ENCODE measurements at places on chromosomes 5 and 9. TPM values are rescaled to one million over a fixed set of nuclear protein-coding genes. Genes with fewer than 3 reads are reported as not detected.
A peak's percentile ranks its signal among the peaks of the same experiment; 100 is the strongest.

- no peak for DNase-seq
These were observed 6.7 kb downstream of the GNG10 start for GRCh38 chr9:111668026-111668573.

DNA sequence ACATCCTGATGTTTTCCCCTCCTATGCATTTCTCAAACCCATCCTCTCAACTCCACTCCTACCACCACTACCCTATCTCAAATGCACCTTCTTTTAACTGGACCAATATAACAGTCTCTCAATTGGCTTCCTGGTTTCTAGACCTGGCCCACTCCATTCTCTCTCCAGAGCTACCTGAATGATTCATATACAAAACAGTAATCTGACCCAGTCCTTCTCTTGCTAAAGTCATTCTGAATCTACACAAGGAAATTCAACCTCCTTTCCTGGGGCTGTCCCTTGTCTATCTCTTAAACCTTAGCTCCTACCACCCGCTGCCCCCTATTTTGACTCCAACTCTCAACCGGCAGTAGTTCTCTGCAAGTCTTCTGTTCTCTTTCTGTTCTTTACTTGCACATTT lies 97.2 kb downstream of the PCSK1 start:
- DNase-seq, result no peak

DNA sequence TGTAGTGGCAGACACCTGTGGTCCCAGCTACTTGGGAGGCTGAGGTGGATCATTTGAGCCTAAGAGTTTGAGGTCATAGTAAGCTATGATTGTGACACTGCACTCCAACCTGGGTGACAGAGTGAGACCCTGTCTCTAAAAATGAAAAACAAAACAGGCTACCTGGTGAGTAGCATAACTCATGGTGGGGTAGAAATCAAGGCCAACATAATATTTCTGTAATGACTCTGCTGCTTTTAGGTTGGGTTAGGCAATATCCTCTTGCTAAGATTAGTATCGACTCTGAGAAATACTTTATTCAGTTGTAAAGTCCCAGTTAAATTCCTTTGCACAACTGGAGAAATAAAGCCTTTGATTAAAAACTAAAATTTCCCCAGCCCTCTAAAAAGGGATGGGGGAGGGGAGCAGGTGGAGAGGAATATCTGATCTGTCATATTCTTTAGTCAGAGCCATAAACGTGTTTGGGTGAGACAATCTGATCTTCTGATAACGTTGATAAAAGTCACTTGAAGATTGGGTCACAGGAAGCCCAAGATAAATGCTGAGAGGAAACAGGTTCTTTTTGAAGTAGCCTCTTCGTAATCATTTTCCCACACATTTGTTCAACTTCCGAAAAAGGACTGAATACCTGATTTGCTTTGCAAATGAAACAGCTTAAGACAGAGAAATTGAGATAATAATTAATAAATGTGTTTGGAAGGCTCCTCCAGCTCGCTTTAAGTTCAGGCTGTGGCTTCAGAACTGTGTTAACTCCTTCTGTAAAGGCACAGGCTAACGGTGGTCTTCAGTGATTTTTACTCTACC lies 14.9 kb downstream of the IL4 start:
- DNase-seq, result no peak

- no peak for DNase-seq
These were observed 155.5 kb upstream of the PPP1R2B start for GRCh38 chr5:156694598-156694997.

DNA sequence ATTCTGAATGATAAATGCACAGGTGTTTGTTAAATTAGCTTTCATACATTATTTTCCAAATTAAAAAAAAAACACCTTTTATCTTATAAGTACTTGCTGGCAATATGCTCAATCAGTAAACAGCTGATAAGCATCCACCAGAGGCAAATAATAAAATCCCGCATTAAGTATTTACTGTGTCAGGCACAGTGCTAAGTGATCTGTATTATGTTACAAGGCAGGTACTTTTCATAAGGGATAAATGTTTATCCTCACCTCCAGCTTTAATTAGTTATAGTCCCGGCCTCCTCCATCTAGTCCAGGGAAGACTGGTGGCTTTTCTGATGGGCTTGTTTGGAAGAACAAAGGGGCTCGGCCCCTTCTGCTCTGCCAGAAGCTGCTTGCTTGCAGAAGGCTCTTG lies 40.1 kb downstream of the PFDN1 start:
- no peak for DNase-seq

Gene CDH10
- 2.5 TPM for total RNA-seq

- peak; percentile 55 for DNase-seq
These were observed 65.0 kb downstream of the ROR2 start for GRCh38 chr9:91884696-91885687.

Gene SCGB3A2
- total RNA-seq, result 5.8 TPM

- no peak for DNase-seq
These were observed 22.8 kb upstream of the ELL2 start for GRCh38 chr5:95984287-95984938.

GRCh38 chr5:157345485-157345884 lies 79.6 kb downstream of the CYFIP2 start:
- no peak for DNase-seq

DNA sequence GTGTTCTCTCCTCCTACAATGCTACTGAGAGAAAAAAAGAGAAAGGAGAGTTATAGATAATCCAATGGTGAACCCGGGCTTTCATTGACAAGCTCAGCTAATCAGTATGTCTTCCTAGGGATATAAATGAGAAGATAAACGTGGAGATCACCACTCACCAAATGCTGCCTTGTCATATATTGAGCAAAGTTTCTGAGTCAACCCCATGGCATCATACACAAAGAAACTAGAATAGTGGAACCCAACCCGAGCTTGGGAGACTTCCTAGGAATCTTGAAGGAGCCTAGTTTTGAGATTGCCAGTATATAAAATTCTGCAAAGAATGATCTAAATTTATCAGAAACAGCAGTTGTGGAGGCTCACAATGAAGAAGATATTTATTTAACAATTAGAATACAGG lies 47.8 kb downstream of the PTPN3 start:
- DNase-seq, result no peak

DNA sequence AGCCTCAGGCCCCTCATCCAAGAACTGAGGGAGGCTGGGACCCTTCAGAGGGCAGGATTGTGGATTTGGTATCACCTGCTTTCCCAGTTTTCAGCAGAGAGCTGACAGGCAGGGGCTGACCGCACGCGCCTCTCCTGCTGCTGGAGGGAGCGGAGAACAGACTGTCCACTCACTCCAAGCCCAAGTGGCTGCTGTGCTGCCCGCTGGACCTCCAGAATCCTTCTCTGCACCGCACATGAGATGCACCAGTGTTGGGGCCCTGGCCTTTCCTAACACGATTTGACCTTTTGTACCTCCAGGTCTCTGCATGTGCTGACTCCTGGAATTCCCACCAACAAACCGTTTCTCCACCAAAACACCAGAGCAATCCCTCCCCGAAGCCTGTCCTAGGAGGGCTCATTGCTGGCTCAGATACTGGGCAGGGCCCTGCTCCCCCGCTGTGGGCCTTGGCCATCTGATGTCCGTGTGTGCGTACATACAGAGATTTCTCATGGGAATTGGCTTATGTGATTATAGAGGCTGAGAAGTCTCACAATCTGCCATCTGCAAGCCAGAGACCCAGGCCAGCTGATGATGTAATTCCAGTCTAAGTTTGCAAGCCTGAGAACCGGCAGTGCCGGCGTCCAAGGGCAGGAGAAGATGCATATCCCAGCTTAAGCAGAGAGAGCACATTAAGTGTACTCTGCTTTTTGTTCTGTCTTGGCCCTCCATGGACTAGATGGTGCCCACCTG lies 141.7 kb downstream of the GADD45G start:
- DNase-seq, result peak; percentile 92

Gene RUFY1
- 41.4 TPM for total RNA-seq

DNA sequence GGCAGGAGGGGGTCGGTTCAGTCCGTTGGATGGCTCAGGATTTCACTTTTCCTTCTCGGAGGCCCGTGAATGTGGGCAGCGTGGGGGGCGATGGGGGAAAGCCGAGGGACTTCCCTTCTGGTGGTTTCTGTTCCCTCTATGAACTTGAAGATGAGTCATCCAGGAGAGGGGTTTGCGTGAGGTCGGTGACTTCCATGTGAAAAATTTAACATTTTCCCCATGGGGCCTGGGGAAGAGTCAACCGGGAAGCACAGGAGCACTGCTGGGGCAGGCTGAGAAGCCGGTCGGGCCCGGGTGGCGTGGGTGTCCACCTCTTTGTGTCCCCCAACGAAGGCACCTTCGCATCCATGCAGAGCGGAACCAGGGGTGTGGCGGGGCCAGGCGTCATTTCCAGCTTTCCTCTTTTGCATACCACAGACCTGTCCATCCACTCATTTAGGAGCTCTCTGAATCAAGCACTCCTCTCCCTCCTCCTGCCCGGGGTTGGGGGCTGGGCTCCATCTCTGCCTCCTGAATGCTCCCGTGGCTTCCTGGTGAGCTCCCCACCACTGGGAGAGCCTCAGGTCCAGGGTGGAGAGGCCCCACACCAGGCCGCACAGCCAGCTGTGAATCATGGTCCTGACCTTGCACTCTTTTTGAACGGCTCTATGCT lies 68.4 kb downstream of the ANKRD33B start:
- DNase-seq, result no peak

- DNase-seq, result no peak
These were observed 75.4 kb downstream of the RASGRF2 start for GRCh38 chr5:81035522-81035921.

GRCh38 chr5:73452215-73452614 lies 3.6 kb upstream of the FOXD1 start:
- no peak for DNase-seq

- no peak for DNase-seq
These were observed 93.1 kb downstream of the MED27 start for GRCh38 chr9:131986576-131986975.

- DNase-seq, result no peak
These were observed 30.9 kb downstream of the FABP6 start for GRCh38 chr5:160260006-160260775.

- DNase-seq, result no peak
These were observed 183.5 kb downstream of the CAVIN4 start for GRCh38 chr9:100761276-100761802.

GRCh38 chr5:645421-645820 lies 33.3 kb downstream of the CEP72 start:
- DNase-seq, result no peak

Gene SPATA31A3
- not detected for total RNA-seq

Gene GFI1B
- total RNA-seq, result 0.51 TPM

GRCh38 chr5:119454171-119454570 lies 1.9 kb downstream of the HSD17B4 start:
- DNase-seq, result no peak

DNA sequence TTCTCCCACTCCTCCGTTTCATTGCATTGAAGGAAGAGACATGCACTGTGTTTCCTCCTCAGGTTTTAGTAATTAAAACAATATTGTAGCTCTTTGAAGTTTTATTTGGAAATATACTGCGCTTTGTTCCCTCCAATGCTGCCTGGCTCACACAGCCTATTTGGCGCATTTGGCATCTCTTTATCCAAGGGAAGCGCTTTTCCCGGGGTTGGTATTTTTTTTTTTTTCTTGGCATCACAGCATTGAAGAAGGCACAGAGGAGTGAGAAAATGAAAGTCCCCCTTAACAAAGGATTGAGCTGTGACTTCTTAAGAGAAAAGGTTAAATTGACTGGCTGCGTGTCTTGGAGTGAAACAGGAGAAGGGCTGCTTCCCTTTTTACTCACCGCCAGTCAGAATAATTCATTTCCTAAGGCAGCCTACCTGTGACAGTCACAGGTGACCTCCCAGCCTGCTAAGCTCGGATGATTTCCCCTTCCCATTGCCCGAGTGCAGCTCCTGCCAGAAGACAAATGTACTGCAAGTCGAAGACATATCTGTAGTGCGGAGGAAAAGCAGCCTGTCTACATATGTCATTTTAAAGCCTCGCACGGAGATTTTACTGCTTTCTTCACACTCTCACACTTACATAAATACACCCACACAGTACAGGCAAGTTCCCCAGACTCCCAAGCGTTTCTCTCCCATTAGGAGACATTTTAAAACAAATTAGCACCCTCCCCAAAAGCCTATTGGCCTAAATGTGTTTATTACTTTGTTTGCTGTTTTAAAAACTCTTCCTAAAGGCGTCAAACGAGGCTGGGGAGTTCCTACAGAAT lies 665.5 kb upstream of the ZNF608 start:
- peak; percentile 66 for DNase-seq

- DNase-seq, result no peak
These were observed 257.6 kb downstream of the TAF11L14 start for GRCh38 chr5:17891881-17892280.

Gene OR2K2
- total RNA-seq, result not detected

Gene KCNT1
- 2.8 TPM for total RNA-seq

Measured in tongue (tissue), 3 donors.